ENCODE measurements at places on chromosomes 6 and 20.

DNA sequence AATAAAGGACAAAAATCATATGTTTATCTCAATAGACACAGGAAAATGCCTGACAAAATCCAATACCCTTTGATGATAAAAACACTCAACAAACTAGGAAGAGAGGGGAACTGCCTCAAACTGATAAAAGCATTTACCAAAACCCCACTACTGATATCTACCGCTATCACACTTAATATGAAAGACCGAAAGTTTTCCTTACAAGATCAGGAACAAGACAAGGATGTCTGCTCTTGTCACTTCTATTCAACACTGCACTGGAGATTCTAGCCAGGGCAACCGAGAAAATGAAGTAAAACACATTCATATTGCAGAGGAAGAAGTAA is 25.1 kb downstream of the GZF1 start:
- no peak for DNase-seq

DNA sequence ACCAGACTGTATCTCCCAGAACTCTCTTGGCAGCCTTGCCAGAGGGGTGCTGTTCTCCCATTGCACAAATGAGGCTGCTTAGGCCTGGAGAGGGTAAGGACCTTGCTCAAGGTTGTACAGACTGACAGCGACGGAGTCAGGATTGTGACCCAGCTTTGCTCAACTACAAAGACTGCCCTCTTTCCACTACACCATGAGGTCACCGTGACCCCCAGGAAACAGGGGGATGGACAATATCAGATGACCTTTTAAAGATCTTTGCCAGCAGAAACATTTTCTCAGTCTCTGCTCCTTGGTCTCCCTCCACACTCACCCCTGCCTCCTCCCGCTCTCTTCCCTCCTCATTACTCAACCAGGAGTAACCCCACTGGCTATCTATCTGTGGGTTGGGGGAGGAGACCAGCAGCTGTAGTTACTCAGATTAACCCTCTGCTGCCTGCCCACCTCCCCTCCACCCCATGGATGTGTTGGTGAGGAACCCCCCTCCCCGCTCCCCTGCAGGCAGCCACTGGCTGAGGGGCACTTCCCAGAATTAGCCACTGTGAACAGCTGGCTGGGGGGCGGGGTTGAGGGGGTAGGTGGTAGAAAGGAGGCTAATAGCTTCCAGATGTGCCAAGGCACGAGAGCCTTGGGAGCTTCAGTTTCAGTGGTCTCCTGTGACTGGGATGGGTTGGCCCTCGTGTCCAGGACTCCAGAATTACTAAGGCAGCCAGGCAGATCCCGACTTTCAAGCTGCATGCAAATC is 26.9 kb upstream of the MRPS18A start:
- no peak for DNase-seq

DNA sequence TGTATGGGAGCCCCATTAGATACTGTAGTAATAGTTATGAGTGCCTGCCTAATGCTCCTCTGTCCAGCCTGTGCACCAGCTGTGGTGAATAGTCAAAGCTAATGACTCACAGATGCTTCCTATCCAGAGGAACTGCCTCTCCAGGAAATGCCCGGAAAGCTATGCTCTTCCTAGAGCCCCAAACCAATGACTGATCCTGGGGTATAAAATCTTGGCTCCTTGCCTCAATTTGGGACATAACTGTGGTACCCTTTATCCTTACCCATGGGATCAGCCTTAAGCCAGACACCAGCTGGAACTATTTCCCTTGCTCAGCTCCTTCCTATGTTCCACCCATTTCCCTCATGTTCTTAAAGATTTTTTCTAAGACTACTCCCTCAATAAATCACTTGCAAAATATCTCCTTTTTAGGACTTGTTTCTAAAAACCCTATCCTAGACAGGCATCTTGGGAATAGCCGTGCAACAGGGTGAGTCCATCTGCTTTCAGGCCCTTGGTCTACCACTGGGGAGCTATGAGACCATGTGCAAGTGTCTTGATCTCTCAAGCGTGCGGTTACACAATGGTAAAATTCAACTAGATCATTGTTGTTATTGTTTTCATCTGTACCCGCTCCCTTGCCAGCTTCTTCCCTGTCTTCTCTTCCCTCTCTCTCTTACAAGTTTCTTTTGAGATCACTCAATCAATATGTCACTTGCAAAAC is 283.7 kb downstream of the BTBD3 start:
- no peak for DNase-seq

GRCh38 chr20:50681359-50682064 is 9.8 kb downstream of the RIPOR3 start:
- DNase-seq: no peak

DNA sequence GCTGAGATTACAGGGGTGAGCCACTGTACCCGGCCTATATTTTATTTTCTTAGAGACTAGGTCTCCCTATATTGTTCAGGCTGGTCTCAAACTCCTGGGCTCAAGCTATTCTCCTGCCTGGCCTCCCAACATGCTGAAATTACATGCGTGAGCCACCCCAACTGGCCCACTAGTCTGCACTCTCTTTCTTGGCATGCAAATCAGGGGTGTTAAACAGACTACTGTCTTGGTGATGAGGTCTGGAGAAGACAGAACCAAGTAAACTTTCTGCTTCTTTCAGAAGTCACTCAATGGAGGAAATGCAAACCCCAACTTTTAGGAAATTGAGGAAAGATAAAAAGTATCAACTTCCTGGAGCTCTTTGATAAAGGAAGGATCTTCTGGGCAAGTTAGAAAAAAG is 8.0 kb upstream of the TUBB2B start:
- DNase-seq: no peak

DNA sequence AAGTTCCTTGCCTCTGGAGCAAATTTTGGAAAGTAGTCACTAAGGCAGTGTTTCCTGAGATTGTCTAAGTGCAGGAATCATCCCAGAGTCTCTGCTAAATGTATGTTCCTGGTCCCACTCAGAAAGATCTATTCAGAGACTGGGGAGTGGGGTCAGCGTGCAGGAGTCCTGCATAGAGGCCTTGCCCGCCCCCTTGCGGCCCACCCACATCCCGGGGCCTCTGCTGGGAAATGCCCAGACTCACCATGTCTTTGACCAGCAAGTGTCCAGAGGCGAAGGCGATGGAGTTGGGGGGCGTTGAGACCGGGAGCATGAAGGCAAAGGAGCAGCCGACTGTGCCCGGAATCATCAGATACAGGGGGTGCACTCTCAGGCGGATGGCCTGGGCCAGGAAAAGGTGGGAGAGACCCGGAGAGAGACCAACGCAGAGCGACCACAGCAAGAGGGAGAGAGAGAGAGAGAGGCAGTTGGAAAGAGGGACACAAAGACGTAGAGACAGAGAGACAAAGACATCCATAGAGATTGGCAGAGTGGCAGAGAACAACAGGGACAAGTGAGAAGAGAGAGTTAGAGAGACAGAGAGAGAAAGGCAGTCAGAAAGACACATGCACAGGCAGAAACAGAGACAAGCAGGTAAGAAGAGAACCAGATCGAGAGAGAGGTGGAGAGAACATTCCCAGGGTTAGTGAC is 12.9 kb upstream of the OCSTAMP start:
- no peak for DNase-seq

DNA sequence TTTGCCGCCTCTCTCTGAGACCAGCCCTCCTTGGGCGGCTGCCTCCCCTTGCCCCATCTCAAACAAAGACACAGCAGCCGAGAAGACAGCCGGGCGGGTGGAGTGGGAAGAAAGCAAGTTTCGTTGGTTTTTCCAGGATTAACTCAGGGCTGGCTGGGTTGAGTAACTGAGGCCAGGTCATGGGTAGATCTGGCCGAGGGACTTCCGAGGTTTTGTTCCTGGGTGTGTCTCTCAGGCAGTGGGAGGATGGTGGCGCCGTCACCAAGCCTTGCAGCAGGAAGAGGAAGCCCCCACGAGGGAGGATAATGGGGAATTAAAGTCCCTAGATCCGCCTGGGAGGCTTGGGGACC is 167.2 kb downstream of the TTLL2 start:
- no peak for DNase-seq

DNA sequence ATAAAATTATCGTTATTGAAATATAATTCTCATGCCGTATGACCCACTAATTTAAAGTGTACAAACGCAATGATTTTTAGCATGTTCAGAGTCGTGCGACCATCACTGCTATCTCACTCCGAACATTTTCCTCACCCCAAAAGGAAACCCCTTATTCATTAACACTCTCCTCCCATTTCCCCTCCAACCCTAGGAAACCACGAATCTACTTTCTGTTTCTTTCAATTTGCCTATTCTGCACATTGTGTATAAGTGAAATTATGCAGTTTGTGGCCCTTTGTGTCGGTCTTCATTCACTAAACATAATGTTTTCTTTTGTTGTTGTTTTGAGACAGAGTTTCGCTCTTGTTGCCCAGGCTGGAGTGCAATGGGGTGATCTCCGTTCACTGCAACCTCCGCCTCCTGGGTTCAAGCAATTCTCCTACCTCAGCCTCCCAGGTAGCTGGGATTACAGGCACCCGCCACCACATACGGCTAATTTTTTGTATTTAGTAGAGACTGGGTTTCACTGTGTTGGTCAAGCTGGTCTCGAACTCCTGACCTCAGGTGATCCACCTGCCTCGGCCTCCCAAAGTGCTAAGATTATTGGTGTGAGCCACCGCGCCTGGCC is 99.7 kb upstream of the ZNF217 start:
- DNase-seq: no peak

GRCh38 chr6:121436274-121436857 is 920 bp downstream of the GJA1 start:
- DNase-seq: no peak

DNA sequence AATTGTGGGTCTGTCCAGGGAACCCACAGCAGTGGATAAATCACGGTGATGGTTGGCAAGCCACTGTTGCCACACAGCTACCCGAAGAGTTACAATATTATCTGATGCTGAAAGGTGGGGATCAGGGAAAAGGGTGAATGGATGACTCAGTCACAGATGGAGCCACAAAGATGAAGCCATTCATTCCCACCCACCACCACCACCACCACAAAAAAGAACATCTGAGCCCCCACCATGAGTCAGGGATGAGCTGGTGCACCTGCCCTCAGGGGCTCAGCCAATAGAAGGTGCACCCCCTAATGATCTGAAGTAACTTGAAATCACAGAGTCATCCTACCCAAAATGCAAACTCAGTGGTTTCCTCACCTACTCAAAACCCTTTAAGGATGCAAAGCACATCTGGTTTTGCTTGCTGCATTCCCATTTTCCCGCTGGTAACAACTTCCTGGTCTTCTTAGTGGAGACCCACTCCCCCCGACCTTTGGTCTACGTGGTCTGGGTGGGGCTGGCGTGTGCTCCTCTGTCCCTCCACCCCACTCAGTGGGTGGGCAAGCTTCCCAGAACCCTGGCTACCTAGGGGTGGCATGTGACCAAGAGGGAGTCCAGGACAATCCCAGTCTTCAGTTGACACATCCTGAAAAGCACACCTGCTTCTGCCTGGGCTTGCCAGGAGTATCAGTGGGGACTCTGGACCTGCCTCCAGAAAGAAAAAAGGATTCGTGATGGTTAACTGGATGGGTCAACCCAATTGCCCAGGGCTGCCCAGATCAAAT is 125.5 kb downstream of the ANKRD60 start:
- DNase-seq: no peak

- DNase-seq: no peak
Measured at GRCh38 chr6:12356431-12356830, 66.3 kb downstream of the EDN1 start.

DNA sequence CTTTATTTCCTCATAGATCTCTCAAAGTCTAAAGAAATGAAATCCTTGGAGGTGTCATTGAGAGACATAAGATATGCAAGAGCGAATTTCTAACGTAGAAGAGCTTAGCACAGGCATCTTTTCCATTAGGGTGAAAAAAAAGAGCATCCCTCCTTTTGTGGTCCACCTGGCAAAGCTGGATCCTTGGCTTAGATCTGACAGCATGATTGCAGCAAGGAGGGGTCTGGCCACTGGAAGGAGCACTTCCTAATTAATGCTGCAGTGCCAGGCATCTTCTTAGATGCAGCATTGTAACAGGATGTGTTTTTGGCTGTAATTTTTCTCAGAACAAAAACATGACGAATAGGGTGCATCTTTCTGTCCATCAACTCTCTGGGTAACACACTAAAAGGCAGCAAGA is 60.1 kb upstream of the TFAP2D start:
- DNase-seq: no peak

- DNase-seq: no peak
Measured at GRCh38 chr6:163814494-163815364, 400.2 kb downstream of the QKI start.

GRCh38 chr20:8152183-8152582 is 20.1 kb downstream of the PLCB1 start:
- DNase-seq: no peak

GRCh38 chr6:169070506-169071176 is 183.0 kb downstream of the THBS2 start:
- DNase-seq: no peak

DNA sequence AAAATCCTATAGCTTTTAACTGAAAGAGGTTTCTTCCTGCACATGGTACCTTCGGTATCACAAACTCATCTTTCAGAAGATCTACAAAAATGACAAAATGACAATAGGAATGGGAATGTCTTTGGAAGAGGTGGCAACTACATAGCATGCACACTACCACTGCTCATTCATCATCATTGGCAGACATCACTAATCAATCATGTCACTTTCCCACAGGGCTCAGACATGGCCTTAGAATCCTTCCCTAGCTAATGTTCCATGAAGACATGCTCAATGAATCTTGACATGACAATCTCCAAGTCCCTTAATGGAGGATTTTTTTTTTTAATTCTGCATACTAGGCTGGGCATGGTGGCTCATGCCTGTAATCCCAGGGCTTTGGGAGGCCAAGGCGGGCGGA is 3.2 kb upstream of the PGC start:
- DNase-seq: no peak

- DNase-seq: no peak
Measured at GRCh38 chr6:25448965-25449538, 169.9 kb downstream of the CARMIL1 start.

GRCh38 chr6:150420428-150420827 is 51.6 kb downstream of the IYD start:
- no peak for DNase-seq

- no peak for DNase-seq
Measured at GRCh38 chr6:2103765-2104523, 141.5 kb downstream of the GMDS start.

All from cerebellar nuclear complex (tissue), 1 donor.